Kidney (tissue), 22 donors: ENCODE measurements at places on chromosomes 2 and 18. TPM values are rescaled to one million over a fixed set of nuclear protein-coding genes. Genes with fewer than 3 reads are reported as not detected.
A peak's percentile ranks its signal among the peaks of the same experiment; 100 is the strongest.

- DNase-seq = peak; percentile 44
Measured at GRCh38 chr18:38459131-38459994, 893.8 kb upstream of the CELF4 start.

DNA sequence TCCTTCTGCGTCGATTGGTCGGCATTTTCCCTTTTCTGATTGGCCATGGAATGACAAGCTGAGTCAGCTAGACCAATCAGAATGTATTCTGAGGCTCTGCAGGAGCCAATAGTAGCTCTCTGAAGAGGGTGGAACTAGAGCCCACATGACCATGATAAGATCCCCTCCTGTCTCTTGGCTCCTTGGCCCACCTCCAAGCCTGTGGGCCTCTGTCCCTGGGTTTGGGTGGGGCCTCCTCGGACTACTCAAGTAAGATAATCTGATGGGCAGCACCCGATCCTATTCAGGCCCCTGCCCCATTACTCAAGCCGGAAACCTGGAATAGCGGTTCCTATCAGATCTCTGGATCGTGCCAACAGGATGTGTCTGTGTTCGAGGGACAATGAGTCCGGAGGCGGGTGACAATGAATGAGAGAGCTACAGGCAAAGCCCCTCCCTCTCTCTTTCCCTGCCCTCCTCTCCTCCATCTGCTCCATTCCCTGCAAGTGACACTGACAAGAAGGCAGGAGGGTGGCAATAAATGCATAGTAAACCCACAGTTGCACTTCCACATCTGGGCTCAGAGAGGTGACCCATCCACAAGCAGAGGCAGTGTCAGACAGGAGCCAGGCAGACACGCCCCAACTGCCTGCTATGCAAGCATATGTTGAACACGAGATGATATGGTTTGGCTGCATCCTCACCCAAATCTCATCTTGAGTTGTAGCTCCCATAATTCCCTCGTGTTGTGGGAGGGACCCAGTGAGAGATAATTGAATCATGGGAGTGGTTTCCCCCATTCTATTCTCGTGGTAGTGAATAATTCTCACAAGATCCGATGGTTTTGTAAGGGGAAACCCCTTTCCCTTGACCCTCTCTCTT lies 114.7 kb downstream of the TNS1 start:
- no peak for DNase-seq

DNA sequence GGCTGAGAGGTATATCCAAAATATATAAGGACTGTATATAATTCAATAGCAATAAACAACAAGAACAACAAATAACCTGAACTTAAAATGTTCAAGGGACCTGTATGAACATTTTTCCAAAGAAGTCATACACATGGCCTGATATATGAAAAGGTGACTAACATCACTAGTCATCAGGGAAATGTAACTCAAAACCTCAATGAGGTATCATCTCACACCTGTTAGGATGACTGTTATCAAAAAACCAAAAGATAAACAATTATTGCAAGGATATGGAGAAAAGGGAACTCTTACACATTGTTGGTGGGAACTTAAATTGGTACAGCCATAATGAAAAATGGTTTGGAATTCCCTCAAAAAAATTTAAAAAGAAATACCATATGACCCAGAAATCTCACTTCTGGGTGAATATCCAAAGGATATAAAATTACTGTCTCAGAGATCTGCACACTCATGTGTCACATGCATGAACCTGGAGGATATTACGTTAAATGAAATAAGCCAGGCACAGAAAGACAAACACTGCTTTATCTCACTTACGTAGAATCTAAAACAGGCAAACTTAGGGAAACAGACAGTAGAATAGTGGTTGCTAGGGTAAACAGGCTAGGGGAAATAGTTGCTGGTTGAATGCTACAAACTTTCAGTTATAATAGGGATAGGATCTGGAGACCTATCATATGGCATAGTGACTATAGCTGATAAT lies 334.5 kb upstream of the MMADHC start:
- DNase-seq = no peak

GRCh38 chr2:72220170-72220569 lies 72.5 kb upstream of the CYP26B1 start:
- DNase-seq = no peak

The VWA3B gene
- polyA plus RNA-seq = not detected

The HOXD11 gene
- 5.8 TPM for polyA plus RNA-seq

The PXDN gene
- polyA plus RNA-seq = 4.7 TPM
